ENCODE measurements at places on chromosomes 4 and X. TPM values are rescaled to one million over a fixed set of nuclear protein-coding genes. Genes with fewer than 3 reads are reported as not detected.

NDP gene
- total RNA-seq = 3.7 TPM

DNA sequence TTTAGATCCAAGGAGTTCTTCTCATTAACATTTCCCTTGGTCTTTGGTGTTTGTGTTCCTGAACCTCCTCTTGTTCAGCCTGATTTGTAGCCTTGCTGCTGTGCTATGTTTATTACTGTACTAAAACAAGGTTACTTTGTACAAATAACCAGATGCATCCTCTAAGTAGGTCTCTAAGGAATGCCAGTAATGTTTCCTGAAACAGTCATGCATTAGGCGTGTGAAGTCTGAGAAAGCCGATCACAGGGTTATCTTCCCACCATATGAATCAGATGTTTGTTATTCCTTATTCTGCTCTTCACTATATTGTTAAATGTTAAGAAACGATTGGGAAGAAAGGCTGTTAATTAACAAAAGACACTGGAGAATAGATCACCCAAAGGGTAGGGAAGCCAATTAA, 66.9 kb downstream of the GALNTL6 start:
- no peak overlapping the region for H3K4me3 ChIP-seq
- H3K27me3 ChIP-seq = no peaks in the 10 kb centered on the region
- no peak for DNase-seq
- no peak overlapping the region for H3K27ac ChIP-seq
- H3K4me1 ChIP-seq = no peaks in the 10 kb centered on the region

DNA sequence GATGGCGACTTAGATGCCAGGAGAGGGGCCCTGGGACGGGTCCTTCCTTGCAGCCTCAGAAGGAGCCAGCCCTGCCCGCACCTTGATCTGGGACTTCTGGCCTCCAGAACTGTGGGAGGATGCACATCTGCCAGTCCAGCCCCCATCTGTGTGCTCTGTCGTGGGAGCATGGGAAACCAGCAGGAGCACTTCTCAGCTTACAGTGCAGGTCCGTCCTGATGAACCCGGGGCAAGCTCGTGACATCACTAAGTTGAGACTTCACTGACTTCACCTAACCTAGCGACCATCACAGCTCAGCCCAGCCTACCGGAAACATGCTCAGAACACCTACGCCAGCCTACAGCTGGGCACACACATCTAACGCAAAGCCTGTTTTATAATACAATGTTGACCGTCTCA, 38.1 kb downstream of the ABLIM2 start:
- H3K27ac ChIP-seq = no peak overlapping the region
- no peaks in the 10 kb centered on the region for H3K4me1 ChIP-seq
- H3K27me3 ChIP-seq = no peaks in the 10 kb centered on the region
- no peak overlapping the region for H3K4me3 ChIP-seq

DNA sequence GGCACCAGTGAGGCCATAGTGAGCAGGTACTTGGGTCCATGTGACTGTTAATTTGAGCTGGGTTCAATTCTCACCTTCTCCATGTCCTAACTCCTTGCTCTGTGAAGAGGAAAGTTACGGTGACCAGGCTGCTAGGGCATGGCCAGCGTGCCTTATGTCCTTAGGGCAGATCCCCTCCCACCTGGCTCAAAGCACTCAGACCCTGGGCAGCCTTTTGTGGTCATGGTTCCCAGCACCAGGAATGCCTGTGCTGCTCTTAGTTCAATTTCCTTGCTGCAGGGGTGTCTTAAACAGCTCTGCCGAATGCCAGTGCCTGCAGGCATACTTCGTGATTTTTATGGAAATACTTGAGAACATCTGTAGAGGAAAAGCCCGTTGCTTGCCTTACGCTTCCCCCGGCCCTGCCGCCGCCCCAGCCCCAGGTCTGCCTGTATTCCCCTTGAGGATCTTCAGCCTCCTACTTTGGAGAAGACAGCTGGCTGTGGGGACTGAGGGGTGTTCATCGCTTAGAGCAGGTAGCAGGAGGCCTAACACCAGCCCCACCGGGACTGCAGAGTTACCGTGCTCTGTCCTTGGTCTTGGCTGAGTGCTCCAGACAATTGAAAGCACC, 3.1 kb upstream of the CDK16 start:
- H3K27ac ChIP-seq = no peak overlapping the region
- DNase-seq = no peak
- H3K27me3 ChIP-seq = no peaks in the 10 kb centered on the region
- no peak overlapping the region for H3K4me3 ChIP-seq
- no peaks in the 10 kb centered on the region for H3K36me3 ChIP-seq

SHROOM2 gene
- total RNA-seq = 8.8 TPM

HSFX1 gene
- total RNA-seq = 1.2 TPM

DNA sequence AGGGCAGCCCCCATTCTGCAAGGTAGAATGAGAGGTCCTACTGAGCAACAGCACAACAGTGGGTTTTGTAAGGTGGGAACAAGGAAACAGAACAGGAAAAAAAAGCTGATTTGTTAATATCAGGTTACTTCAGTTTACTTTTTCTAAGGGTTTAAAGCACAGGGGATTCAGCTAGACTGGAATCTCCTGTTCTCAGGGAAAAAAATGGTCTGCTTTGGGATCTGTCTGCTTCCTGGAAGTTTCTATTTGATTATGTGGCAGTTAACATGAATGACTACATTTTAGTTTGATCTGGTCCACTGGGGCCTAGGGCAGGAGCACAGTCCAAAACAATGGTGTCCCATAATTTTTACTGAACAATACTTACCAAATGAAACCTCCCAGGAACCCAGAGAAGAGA, 104.6 kb downstream of the FBXW7 start:
- H3K4me1 ChIP-seq = no peaks in the 10 kb centered on the region
- no peak overlapping the region for H3K4me3 ChIP-seq
- no peaks in the 10 kb centered on the region for H3K36me3 ChIP-seq
- no peak overlapping the region for H3K27ac ChIP-seq
- no peak for DNase-seq

DNA sequence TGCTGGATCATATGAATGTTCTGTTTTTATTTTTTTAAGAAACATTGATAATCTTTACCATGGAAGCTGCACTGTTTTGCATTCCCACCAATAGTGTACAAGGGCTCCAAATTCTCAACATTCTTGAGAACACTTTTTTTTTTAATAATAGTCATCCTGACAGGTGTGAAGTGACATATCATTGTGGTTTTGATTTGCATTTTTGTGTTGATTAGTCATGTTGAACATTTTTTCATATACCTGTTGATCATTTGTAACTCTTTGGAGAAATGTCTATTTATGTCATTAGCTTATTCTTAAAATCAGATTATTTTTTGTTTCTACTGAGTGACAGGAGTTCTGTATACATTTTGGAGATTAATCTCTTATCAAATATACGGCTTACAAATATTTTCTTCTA, 408.5 kb downstream of the GLUD2 start:
- no peaks in the 10 kb centered on the region for H3K27me3 ChIP-seq
- no peaks in the 10 kb centered on the region for H3K4me1 ChIP-seq
- DNase-seq = no peak
- H3K36me3 ChIP-seq = no peaks in the 10 kb centered on the region
- no peak overlapping the region for H3K27ac ChIP-seq

DNAAF6 gene
- total RNA-seq = not detected
